ENCODE measurements at places on chromosomes 6 and 20.

DNA sequence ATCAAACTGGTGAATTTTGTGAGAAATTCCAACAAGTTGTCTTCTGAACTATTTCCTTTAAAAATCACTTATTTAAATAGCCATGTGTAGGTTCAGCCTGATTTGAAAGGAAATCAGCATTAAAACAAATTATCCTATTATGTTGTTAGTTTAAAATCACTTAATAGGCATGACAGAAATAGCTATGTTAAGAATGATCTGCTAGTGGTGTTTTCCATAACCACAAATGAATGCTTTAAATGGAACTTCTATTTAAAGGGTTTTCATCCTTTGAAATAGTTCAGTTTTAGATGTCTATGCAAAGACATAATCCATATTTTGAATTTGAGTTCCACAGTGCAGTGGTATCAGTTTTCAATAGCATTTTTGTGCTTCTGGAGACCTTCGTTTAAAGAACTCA is 120.1 kb downstream of the PLEKHG1 start:
- no peak for DNase-seq

DNA sequence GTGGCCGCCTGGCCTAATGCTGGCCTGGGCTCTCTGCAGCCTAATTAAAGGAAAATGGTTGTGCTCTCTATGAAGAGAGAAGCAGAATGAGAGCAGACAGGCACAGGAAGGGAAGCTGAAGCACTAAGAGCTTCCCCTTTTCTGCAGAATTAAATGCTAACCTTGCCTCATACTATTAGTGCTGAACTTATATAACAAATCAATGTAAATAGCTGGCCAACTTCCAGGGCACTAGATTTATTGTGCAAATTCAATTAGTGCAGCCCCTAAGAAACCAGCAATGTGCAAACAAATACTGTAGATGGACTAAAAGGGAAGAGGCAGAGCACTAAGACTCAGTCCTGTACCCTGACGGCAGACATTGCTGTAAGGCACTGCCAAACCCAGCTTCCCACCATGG is 36.1 kb upstream of the INSM1 start:
- DNase-seq = no peak

DNA sequence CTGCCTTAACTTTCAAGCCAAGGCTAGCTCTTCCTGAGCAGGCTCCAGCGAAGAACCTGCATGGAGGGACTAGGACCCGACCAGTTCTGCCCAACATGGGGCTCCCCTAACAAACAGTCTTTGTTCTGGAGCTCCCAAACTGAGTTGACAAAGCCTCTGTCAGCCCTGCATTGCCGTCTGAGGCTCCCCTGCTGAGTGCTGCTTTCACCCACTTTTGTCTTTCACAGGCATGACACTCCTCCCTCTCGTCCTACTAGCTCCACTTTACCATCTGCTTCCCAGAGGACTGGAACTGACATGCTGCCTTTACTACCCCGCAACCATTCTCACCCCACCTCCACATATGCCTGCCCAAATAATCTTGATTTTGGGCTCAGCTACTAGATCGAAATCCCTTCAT is 45.1 kb upstream of the B4GALT5 start:
- DNase-seq = no peak

- DNase-seq = no peak
Observed at GRCh38 chr6:158909938-158910337, 90.1 kb downstream of the RSPH3 start.

DNA sequence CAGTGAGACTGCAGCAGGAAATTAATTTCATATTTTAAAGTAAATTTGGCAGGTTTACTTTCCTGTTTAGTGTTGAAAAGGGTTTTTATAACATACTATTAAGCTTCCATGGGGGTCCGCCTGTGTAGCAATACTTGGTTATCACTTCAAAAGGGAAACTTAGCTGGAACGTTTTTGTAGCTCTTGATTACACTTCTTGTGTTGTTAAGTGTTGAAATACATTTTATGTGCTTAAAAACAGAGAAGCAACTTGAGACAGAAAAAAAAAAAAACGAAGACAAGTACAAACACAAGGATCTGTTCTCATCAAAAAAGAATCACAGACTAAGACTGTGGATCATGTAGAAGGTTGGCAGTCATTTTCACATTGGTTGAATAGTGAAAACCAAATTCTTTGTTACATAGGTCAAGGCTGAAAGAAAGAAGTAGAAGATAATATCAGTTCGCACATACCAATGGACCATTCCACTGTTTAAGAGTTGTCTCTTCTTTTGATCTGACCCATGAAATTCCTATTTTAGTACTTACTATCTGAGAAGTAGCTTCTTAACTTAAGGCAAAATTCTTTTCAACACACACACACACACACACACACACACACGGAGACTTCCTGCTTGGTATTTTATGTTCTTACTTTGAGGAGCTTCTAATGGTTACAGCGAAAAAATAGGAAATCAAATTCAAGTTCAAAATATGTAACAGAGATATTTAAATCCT is 113.9 kb upstream of the SLC35B3 start:
- DNase-seq = no peak

DNA sequence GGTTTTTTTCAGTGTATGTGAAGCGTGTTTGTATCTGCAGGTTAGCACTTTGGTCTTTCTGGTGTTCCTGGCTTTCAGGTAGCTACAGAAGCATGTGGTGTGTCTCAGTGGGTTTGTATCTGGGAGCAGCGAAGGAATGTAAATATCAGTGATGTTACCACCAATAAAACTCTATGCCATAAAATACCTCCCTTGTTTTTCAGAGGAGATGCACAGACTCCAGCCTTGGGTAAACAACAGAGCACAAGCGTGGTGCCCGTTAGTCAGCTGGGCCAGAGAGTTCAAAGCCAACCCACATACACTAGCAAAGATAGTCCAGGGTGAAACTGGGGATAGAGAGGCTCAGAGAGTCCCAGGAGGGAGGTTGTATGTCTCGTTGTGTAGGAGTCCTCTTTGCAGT is 393.8 kb downstream of the SMOC2 start:
- DNase-seq = no peak

Data from HT1080 (cell line).